ENCODE measurements at places on chromosomes 4 and X. TPM values are rescaled to one million over a fixed set of nuclear protein-coding genes. Genes with fewer than 3 reads are reported as not detected.

Gene TRIM2
- total RNA-seq, result 3.8 TPM

Gene PLP1
- total RNA-seq, result not detected

Gene RS1
- total RNA-seq, result not detected

Gene LANCL3
- 0.02 TPM for total RNA-seq

DNA sequence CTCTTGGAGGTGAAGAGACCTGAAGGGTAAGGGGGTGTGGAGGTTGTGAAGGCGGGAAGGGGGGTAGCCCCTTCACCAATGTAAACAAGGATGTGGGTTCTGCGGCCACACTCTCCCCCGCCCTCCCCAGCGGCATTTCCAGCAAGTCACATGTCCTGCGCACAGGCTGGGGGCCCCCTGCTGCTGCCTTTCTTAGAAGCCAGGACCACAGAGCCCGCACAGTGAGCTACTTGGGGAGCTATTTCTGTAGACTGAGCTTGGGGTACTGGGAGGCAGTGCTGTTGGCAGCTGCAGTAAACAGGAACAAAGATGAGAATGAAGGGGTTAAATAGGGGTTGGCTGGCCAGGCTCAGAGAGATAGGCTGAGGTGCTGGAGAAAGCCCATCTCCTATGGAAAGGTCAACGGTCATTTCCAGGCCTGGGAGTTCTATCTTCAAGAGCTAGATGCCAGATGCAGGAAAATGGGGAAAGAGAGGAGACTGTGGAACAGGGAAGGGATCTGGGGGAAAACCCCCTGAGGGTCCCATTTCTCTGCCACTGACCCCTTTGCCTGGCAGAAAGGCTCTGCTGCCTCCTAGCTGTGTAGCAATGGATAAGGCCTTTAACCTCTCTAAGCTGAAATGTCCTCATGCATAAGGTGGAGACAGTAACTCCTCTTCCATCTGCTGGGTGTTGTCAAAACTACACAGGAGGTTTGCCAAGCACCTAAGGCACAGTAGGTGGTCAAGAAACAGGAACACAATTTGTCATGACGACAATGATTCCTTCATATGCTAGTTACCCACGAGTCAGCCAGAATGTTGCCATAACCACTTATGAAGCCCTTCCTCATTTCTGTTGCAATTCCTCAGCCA lies 18.5 kb upstream of the PIM2 start:
- peaks cover 52% of the 10 kb centered on the region for H3K36me3 ChIP-seq
- peak overlapping the region; percentile 75 for H3K4me3 ChIP-seq
- H3K27ac ChIP-seq, result peak overlapping the region; percentile 100

DNA sequence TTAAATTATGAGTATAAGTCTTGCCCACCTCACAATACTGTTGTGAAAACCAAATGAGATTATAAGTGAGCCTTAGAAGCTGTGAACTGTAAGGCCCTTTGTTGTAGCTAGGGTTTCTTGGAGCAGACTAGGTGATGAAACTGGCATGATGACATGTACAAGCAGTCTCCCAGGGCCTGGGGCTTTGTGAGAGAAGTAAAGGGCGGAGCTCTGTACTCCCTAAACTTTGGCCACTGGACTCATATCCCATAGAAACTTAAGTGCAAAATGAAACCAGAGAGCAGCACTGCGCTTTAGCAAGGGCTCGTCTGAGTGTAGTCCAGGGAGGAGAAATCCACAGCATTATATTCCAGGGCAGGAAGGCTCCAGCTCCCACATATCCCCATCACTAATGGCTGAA lies 385.6 kb upstream of the FGF16 start:
- no peaks in the 10 kb centered on the region for H3K36me3 ChIP-seq
- H3K4me1 ChIP-seq, result no peaks in the 10 kb centered on the region
- no peak overlapping the region for H3K4me3 ChIP-seq
- no peaks in the 10 kb centered on the region for H3K27me3 ChIP-seq

- H3K4me1 ChIP-seq, result no peaks in the 10 kb centered on the region
- DNase-seq, result no peak
- H3K4me3 ChIP-seq, result no peak overlapping the region
- no peak overlapping the region for H3K27ac ChIP-seq
- H3K27me3 ChIP-seq, result peaks cover 21% of the 10 kb centered on the region
Observed at GRCh38 chr4:100936661-100937375, 410.5 kb downstream of the PPP3CA start.

- no peak for DNase-seq
- H3K4me1 ChIP-seq, result peaks cover 8% of the 10 kb centered on the region
- H3K36me3 ChIP-seq, result no peaks in the 10 kb centered on the region
- H3K27me3 ChIP-seq, result no peaks in the 10 kb centered on the region
- no peak overlapping the region for H3K4me3 ChIP-seq
Observed at GRCh38 chrX:31074522-31074921, 2.7 kb upstream of the FTHL17 start.

GRCh38 chrX:74458736-74459135 lies 37.4 kb downstream of the SLC16A2 start:
- H3K4me1 ChIP-seq, result no peaks in the 10 kb centered on the region
- DNase-seq, result no peak
- H3K4me3 ChIP-seq, result no peak overlapping the region
- no peaks in the 10 kb centered on the region for H3K27me3 ChIP-seq

GRCh38 chr4:109998867-109999584 lies 86.3 kb downstream of the EGF start:
- H3K4me1 ChIP-seq, result peaks cover 8% of the 10 kb centered on the region
- H3K36me3 ChIP-seq, result no peaks in the 10 kb centered on the region
- peaks cover 10% of the 10 kb centered on the region for H3K27me3 ChIP-seq
- H3K4me3 ChIP-seq, result no peak overlapping the region

DNA sequence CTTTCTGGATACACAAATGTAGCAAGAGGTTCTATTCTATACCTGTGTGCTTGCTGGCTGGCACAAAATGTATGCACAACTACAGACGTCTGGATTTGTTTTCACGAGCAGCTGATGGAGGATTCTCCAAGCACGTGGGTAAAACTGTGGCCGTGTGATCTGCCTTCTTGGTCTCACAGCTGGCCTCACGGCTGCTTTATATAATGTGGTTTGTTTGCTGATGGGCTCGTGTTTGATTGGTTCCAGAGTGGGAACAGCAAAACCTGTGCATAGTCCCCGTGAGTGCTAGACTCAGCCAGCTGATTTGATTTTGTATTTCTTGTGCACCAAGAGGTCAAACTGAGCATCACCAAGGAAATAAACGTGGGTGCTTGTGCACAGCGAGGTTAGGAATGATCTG lies 262.6 kb upstream of the RPS6KA3 start:
- no peak overlapping the region for H3K4me3 ChIP-seq
- no peak for DNase-seq
- peaks cover 2% of the 10 kb centered on the region for H3K4me1 ChIP-seq
- peaks cover 11% of the 10 kb centered on the region for H3K27me3 ChIP-seq
- no peak overlapping the region for H3K27ac ChIP-seq

GRCh38 chrX:40646489-40647306 lies 663 bp downstream of the CXorf38 start:
- H3K4me3 ChIP-seq, result peak overlapping the region; percentile 84
- H3K36me3 ChIP-seq, result peaks cover 16% of the 10 kb centered on the region
- peak overlapping the region; percentile 91 for H3K27ac ChIP-seq
- peak; percentile 31 for DNase-seq
- no peaks in the 10 kb centered on the region for H3K27me3 ChIP-seq
- H3K4me1 ChIP-seq, result peaks cover 30% of the 10 kb centered on the region

GRCh38 chr4:82430964-82431745 lies 765 bp downstream of the ENOPH1 start:
- peak overlapping the region; percentile 99 for H3K27ac ChIP-seq
- no peaks in the 10 kb centered on the region for H3K27me3 ChIP-seq
- peak; percentile 60 for DNase-seq
- H3K4me1 ChIP-seq, result peaks cover 63% of the 10 kb centered on the region
- peaks cover 57% of the 10 kb centered on the region for H3K36me3 ChIP-seq

DNA sequence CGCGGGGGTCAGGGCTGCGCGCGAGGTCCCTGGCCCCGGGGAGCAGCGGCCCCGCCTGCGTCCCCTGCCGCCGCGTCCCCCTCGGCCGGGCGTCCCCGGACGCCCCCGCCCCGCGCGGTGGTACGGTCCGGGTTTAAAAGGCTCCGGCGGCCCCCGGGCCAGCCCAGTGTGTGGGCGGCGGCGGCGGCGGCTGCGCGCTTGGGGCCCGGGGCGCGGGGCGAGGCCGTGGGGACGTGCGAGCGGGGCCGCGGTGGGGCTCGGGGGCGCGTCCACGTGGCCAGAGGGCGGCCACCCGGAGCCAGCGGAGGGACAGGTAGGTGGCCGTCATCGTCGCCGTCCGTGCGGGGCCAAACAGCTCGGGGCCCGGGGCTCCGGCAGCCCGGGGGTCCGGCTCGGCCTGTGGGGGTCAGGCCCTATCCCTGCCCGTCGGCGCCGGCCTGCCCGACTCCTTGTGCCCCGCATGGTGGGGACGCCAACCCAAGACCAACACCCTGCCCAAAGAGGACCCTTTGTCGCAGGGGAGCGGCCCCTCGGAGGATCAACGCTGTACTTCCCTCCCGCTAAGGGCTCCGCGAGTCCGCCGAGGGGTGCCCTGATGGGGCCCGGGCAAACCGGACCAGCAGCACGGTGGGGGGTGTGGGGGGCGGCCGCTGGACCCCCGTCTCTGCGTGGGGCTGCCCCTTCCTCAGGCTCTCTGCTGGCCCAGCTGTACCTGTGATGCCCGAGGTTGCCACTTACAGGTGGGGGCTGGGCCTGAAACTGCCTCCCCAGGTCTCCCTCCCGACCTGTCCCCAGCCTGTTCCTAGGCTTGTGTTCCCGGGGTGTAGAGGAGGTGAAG lies at the start of gene PLXNA3:
Gene PLXNA3, plus strand, starts transcription at position 166 of the 838 bp plus-strand sequence. CDS start 1,903 bp downstream, outside the sequence.
- H3K4me3 ChIP-seq, result peak within 1 kb of the TSS; percentile 91
- H3K4me1 ChIP-seq, result peaks cover 12% of the 10 kb centered on the region
- H3K27ac ChIP-seq, result peak within 1 kb of the TSS; percentile 63

DNA sequence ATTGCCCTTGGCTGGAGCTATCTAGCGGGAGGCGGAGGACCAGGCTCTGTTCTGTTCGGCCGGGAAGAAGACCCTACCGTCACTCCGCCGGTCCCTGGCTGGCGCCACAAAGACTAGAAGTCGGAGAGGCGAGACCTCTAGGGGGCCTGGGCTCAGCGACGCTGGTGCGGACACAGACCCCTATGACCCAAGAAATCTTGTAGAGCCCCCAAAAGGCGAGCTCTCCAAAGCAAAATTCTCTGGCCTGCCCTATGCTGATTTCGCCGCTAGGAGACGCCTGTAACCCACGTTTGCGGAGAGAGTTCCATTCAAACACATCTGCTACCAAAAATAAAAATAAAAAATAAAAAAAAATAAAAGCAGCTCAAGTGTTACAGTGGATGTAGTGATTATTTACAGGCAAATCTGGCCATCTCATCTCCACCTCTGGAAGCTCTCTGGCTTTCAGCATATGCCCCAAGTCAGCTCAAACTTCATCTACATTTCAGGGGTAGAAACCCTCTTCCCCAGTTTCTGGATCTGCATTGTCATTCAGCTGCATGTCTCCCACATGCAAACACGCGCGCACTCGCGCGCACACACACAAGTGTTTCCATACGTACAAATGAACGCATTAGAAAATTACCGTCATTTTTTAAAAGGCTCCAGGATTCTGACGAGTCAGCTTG lies 2.4 kb upstream of the PCDH10 start:
- H3K4me3 ChIP-seq, result no peak overlapping the region
- peak; percentile 48 for DNase-seq
- H3K36me3 ChIP-seq, result peaks cover 3% of the 10 kb centered on the region
- peaks cover 15% of the 10 kb centered on the region for H3K4me1 ChIP-seq
- H3K27ac ChIP-seq, result no peak overlapping the region
- peaks cover 60% of the 10 kb centered on the region for H3K27me3 ChIP-seq

DNA sequence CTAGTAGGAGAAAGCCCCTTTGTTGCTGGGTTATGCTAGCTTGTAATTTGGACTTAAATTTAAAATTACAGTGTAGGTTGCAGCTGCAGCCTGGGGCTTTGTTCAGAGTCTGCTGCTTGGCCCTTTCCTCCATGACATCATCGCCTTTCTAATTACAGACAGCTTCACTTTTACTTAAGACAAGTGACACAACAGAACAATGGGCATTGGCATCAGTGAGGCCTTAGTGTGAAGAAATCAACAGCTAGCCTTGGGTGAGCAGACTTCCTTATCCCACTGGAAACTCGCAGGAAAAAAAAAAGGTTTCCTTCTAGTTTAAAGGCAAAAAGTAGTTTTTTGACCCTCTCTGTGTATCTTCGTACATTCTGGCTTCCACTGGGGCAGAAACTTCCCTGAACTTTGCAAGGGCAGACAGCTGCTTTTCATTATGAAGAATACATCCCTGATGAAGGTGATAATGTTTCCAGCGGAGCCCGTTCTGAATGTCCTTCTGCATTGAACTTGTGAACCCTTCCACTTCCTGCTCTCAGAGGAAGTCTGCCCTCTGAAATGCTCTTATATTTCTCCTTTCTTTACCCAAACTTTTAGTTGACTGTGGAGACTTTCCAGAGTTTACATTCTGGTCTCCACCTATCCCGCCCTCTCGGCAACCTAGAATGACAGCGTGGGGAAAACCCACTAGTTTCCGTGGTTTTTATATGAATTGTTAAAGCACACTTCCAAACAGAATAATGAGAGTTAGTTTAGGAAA lies 123.2 kb upstream of the FAM9C start:
- H3K4me3 ChIP-seq, result peak overlapping the region; percentile 45
- peak; percentile 37 for DNase-seq
- H3K4me1 ChIP-seq, result peaks cover 18% of the 10 kb centered on the region
- peak overlapping the region; percentile 82 for H3K27ac ChIP-seq
- H3K36me3 ChIP-seq, result no peaks in the 10 kb centered on the region

DNA sequence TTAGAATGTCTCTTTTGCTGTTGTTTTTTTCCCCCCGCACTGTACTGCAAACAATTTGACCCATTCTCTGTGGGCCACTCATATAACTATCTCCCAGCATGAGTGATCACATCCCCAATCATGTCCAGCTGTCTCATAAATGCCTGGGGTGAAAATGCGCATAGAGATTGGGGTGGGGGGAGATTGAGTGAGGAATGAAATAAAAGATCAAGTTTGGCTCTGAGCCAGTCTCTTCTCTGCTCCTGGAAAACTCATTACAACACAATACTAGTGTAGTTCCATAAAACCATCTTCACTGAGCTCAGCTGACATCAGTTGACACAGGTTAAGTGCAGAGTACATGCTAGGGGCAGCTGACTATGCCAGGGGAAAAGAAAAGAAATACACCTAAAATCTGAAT lies 96.9 kb downstream of the EGF start:
- no peak overlapping the region for H3K27ac ChIP-seq
- DNase-seq, result no peak
- peaks cover 2% of the 10 kb centered on the region for H3K27me3 ChIP-seq

DNA sequence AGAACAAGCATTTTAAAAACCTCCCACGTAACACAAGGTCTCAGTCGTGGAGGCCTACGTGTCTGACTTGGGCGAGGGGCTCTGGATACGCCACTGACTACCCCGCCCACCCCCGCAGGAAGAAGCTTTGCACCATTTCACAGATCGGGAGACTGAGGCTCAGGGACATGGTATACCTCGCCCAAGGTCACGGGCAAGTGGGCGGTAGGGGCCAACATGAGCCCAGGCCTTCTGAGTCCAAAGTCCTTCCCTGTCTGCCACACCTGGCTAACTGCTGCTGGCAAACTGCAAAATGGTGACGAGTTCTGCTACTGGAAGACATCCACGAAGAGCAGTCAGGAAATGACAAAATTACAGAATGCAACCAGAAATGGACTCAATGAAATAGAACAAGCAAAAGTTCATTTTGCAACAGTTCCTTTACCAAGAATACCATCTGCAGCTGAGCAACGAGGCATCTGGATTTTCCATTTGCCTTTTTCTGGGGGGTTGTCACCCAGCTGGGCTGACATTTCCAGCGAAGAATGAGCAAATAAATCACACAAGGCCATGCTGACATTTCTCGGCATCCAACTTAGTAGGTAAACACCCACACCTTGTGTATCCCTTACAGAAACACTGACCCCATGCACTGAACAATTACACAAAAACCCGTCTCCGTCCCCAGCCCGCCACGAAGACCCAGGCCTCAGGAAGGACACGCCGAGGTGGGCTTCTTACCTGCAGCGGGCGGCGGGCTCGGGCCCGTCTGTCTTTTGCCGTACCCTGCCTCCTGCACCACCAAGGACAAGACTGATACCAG lies 70.2 kb upstream of the AFAP1 start:
- H3K27me3 ChIP-seq, result no peaks in the 10 kb centered on the region
- no peaks in the 10 kb centered on the region for H3K4me1 ChIP-seq
- no peaks in the 10 kb centered on the region for H3K36me3 ChIP-seq
- no peak for DNase-seq
- no peak overlapping the region for H3K4me3 ChIP-seq
- H3K27ac ChIP-seq, result no peak overlapping the region
